ENCODE measurements at places on chromosomes 3 and 15.

DNA sequence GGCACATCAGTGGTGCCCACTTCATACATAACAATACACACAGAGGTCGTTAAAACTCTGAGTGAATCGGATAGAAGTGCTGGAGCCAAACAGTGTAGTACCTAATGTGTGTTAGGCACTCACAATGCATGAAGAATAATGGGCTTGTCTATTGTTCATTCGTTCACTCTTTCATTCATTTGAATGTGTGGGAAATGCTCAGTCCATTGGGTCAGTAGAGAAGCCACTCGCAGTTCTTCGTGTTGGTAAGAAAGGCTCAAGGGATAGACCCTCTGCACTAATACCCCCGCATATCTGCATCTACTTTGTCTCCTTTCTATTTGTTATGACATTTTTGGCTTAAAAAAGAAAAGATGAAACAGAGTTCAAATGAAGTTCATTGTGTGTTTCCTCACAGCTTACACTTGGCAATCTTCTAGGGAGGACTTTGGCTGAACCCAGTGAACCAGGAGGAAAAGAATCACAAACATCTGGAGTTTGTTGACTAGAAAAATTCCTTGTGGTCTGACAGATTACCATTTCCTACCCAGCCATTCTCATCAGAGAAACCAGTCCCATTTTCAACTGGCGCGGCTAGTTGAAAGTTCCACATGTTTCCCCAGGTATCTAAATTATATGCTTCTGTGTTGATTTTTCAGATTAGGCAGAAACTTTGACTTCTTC, 32.8 kb upstream of the MFSD1 start:
- no peak for DNase-seq

DNA sequence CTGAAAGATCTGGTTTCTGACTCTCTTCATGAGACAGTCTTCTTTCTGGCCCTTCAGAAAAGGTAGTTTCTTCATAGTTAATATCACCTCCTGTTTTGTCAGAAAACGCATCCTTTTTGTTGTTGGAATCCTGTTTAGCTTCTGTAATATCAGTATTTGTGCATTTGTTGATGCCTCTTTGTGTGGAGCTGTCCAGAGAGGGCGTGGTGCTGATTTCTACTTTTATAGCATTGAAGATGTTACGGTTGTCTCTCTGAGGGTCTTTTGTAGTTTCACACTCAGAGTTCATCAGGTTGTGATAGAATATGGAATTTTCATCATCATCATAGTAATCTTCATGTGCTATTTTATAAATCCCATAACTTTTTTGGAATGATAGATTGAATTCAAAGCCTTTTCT, 8.9 kb downstream of the GPR149 start:
- DNase-seq: no peak

DNA sequence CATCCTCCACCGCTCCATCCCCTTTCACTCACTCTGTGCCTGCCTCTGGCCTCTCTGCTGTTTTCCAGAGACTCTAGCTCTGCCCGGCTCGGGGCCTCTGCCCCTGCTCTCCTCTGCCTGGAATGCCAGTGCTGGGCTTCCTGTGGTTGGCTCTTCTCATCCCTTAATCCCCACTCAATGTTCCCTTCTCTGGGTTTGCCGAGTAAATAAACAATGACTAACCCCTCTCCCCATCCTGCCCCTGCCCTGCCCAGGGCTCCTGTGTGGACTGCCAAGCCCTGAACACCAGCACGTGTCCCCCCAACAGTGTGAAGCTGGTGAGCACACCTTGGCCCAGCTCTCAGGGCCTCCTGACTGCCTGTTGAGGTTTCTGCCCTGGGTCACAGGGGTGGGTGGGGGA, 12.2 kb downstream of the STAB1 start:
- no peak for DNase-seq

- no peak for DNase-seq
These were observed 25.7 kb downstream of the SPATA12 start for GRCh38 chr3:57086201-57086600.

DNA sequence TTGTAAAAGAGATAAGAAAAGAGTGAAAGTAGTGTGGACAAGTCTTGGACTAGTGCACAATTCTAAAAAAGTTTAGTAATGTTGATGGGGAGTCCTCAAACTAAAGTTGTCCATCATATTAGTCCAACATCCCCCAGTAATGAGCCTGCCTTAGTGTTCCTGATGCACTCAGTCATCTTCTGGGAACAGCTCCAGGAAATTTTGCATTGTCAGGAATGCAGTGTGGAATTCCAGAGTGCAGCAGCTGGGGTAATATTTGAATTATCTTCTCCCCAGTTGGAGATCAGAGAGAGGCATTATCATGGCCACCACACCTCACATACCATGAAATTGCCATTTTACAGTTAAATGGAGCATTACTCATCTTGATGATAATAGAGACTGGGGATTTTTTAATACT, 528.8 kb upstream of the NAALADL2 start:
- no peak for DNase-seq

DNA sequence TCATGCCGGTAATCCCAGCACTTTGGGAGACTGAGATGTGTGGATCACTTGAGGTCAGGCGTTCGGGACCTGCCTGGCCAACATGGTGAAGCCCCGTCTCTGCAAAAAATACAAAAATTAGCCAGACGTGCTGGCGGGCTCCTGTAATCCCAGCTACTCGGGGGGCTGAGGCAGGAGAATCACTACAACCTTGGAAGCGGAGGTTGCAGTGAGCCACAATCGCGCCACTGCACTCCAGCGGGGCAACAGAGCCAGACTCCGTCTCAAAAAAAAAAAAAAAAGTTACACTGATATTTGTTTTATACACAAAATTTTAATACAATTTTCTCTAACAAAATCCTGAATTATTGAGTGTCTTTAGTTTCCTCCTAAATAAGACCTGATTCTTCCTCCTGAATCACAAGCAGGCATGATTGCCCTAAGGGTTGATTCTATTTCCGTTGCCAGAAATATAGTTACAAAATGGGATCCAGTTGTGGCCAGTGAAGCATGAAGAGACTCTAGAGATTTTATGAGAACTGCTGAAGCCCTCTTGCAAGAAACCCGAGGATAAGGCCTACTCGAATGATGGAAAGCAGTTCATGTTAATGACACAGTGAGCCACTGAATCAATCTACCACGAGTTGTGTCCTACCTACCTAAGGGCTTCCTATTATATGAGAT, 9.6 kb upstream of the SMARCC1 start:
- DNase-seq: no peak
